ENCODE measurements at places on chromosomes 1 and 21.

- DNase-seq = peak; percentile 64
Measured at GRCh38 chr1:219174460-219175211, 958 bp downstream of the LYPLAL1 start.

- DNase-seq = no peak
Measured at GRCh38 chr1:22491995-22492715, 40.5 kb downstream of the ZBTB40 start.

- DNase-seq = peak; percentile 76
Measured at GRCh38 chr1:183281553-183282091, 95.6 kb downstream of the LAMC2 start.

DNA sequence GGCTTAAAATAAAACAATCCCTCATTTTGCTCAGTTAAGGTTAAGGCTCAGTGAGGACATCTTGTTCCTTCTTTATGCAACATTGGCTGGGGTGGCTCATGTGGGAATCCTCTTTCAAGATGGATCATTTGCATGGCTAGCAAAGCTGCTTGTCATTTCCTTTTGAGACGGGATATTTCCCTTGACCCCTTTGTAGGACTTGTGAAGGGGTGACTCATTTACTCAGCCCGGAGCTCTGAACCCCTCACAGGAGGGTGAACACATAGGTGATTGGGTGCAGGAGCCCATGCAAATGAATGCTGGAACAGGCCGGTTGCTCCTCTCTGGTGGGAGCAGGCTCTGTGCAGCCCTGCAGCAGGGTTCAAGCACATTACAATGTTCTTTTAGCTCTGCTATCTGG lies 15.8 kb upstream of the C8A start:
- DNase-seq = no peak

DNA sequence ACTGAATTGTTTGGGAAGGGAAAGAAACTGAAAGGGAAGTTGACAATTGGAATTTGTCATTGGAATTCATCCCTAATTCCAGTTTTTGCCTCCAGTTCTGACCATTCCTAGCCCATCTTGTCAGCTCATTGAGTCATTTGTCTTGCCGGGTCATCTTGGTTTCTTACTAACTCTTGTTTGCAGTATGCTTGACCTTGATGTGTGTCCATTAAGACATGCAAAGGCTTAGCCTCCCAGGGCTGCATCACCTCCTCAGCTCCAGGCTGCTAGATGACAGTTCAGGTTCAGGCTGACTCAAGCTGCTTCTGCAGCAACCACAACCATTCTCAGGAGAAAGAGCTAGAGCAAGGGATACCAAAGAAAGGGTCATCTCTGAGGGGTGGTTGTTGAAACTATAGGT lies 151.3 kb upstream of the PTGFR start:
- DNase-seq = no peak

- DNase-seq = peak; percentile 66
Measured at GRCh38 chr1:869499-870244, 54.1 kb upstream of the SAMD11 start.

GRCh38 chr1:39574646-39575045 lies 1.9 kb downstream of the PABPC4 start:
- no peak for DNase-seq

DNA sequence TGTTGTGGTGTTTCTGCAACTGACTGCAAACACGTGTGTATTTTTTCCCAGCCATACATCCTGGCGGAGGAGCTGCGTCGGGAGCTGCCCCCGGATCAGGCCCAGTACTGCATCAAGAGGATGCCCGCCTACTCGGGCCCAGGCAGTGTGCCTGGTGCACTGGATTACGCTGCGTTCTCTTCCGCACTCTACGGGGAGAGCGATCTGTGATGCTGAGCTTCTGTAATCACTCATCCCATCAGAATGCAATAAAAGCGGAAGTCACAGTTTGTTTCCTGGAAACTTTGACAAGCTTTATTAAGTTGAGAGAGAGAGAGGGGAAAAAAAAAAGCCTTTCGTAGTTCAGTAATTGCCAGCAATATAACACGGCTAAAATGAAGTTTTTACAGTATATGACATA lies 32.7 kb upstream of the MTR start:
- peak; percentile 20 for DNase-seq

GRCh38 chr1:91124989-91125417 lies 103.2 kb upstream of the ZNF644 start:
- peak; percentile 2 for DNase-seq

- no peak for DNase-seq
Measured at GRCh38 chr1:212260557-212261355, 24.5 kb upstream of the PPP2R5A start.

DNA sequence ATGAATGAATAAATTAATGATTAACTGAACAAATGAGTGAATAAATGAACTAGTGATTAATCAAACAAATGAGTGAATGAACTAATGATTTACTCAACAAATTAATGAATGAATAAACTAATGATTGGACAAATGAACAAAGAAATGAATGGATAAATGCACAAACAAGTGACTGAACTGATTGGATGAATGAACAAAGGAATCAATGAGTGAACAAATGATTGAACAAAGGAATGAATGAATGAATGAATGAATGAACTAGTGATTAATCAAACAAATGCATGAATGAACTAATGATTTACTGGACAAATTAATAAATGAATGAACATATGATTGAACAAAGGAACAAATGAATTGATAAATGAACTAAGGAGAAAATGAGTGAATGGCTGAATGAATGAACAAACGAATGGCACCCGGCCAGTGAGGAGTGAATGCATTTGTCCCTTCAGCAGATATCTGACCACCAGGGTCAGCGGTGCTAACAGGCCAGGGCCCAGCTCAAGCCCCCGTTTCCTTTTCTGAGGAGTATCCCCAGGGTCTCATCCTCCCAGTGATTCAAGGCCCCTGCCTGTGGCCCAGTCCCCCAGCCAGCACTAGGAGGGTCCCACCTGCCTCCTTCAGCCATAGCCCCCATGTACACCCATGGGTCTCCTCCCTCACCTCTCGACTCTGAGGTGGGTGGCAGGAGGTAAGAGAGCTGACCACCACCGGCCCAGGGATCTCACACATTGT lies 49.9 kb downstream of the WNT9A start:
- DNase-seq = peak; percentile 1

Data from right kidney (tissue), 9 donors.